Epithelial cell of umbilical artery (primary cell): ENCODE measurements at places on chromosomes 5 and 9. TPM values are rescaled to one million over a fixed set of nuclear protein-coding genes. Genes with fewer than 3 reads are reported as not detected.

Gene CD74
- total RNA-seq = 0.65 and 1.2 TPM in 2 replicates

Gene PCDHB5
- under 0.01 and 0.46 TPM in 2 replicates for total RNA-seq

Gene MSMP
- total RNA-seq = 91.8 and 187 TPM in 2 replicates

Gene CDH9
- total RNA-seq = not detected in 2 replicates

Gene ISL1
- total RNA-seq = 0.76 TPM in 1 of 2 replicates, not detected in the other

Gene SLC25A51
- total RNA-seq = 72.1 and 74.6 TPM in 2 replicates

Gene HAPLN1
- total RNA-seq = under 0.01 and 4.7 TPM in 2 replicates

Gene PDZD2
- total RNA-seq = 5.5 and 9.4 TPM in 2 replicates

Gene TSC1
- 18.2 and 27.1 TPM in 2 replicates for total RNA-seq

Gene SYNPO
- total RNA-seq = 6.2 and 10.2 TPM in 2 replicates

Gene SPAAR
- 10.3 and 14.3 TPM in 2 replicates for total RNA-seq

Gene SLCO4C1
- total RNA-seq = under 0.01 TPM in 1 of 2 replicates, not detected in the other
